GM23248 (cell line): ENCODE measurements at places on chromosomes 16 and 17. TPM values are rescaled to one million over a fixed set of nuclear protein-coding genes. Genes with fewer than 3 reads are reported as not detected.

GRCh38 chr17:51638971-51639370 is 378.6 kb downstream of the UTP18 start:
- H3K4me1 ChIP-seq: no peaks in the 10 kb centered on the region
- no peaks in the 10 kb centered on the region for H3K36me3 ChIP-seq
- no peak for DNase-seq
- H3K27ac ChIP-seq: no peak overlapping the region
- H3K27me3 ChIP-seq: no peaks in the 10 kb centered on the region

- peaks cover 7% of the 10 kb centered on the region; the same call in 1 of the 2 replicates for H3K27me3 ChIP-seq
- DNase-seq: no peak
- no peak overlapping the region for H3K4me3 ChIP-seq
Observed at GRCh38 chr16:57606847-57607501, 21.5 kb upstream of the ADGRG1 start.

DNA sequence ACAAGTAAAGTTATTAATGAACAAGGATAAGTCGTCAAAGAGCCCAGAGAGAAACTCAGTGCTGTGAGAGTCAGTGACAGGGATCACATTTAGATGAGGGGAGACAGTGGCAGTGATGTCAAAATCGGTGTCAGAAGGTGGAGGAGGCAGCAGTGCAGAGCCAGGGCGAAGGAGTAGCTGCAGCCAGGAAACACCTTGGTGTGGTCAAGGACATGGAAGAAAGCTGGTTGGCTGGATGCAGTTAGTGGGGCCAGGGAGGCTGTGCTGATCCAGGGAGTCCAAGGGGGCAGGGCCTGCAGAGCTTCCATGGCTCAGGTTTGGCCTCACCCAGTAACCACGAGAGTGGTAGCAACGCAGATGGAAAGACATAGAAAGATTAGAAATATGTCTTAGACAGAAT is 50.7 kb upstream of the ADORA2B start:
- no peaks in the 10 kb centered on the region for H3K4me1 ChIP-seq
- H3K27ac ChIP-seq: no peak overlapping the region
- no peak for DNase-seq
- no peaks in the 10 kb centered on the region for H3K27me3 ChIP-seq

- no peaks in the 10 kb centered on the region for H3K27me3 ChIP-seq
- peaks cover 58% of the 10 kb centered on the region for H3K4me1 ChIP-seq
- peaks cover 38% of the 10 kb centered on the region for H3K36me3 ChIP-seq
- peak overlapping the region; percentile 86 for H3K27ac ChIP-seq
Observed at GRCh38 chr17:64496348-64496785, 487 bp downstream of the POLG2 start.

DNA sequence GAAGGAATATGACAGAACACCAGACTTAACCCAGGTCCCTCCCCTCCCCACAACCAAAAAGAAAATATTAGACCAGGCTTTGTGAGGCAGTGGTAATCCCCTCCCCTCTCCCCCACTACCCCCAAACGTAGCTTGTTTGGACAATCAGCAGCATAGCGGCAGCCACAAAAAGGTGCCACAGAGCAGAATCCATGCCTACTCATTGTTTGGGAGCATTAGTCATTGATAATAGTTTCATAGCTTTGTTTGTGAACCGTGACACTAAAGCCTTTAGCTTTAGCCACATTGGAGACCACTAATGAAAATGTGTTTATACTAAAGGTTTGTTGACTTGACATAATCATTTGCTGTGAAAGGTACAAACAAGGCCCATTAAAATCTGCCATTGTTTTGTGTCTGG is 65.1 kb downstream of the NUP93 start:
- H3K36me3 ChIP-seq: 0 out of 2 replicates have a peak, but pooled peaks cover 5% of the 10 kb centered on the region
- H3K4me1 ChIP-seq: peaks cover 1% of the 10 kb centered on the region
- H3K27ac ChIP-seq: no peak overlapping the region
- no peak overlapping the region for H3K4me3 ChIP-seq
- no peaks in the 10 kb centered on the region for H3K27me3 ChIP-seq

DNA sequence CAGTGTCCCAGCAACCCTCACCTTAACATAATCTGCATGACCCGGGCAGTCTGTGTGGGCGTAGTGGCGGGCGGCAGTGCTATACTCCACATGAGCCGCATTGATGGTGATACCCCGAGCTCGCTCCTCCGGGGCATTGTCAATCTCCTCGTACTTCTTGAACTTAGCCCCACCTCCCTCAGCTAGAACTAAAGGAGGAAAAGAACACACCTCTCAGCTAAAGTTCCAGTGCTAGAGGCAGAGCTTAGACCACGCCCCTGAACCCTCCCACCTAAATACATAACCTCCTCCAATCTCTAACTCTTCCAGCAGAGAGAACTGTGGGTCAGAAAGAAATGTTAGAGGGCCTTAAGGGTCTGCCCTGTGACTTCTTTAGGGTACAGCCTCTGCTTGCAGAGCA is 855 bp downstream of the TUFM start:
- H3K4me3 ChIP-seq: peak overlapping the region; percentile 94
- peaks cover 11% of the 10 kb centered on the region for H3K4me1 ChIP-seq
- peak overlapping the region; percentile 38 for H3K27ac ChIP-seq
- no peaks in the 10 kb centered on the region for H3K27me3 ChIP-seq
- peak; percentile 68 for DNase-seq

The CRYM gene
- total RNA-seq: not detected in 2 replicates

The GLTPD2 gene
- 2.2 TPM in 1 of 2 replicates, not detected in the other for total RNA-seq

The ITGB4 gene
- total RNA-seq: under 0.01 TPM in 1 of 2 replicates, not detected in the other

The HCRT gene
- total RNA-seq: not detected in 2 replicates
